ENCODE measurements at places on chromosomes 11 and 22.

- DNase-seq = no peak
Measured at GRCh38 chr11:118899706-118900360, 16.1 kb downstream of the CXCR5 start.

- no peak for DNase-seq
Measured at GRCh38 chr22:29311464-29312217, 3.9 kb downstream of the RASL10A start.

DNA sequence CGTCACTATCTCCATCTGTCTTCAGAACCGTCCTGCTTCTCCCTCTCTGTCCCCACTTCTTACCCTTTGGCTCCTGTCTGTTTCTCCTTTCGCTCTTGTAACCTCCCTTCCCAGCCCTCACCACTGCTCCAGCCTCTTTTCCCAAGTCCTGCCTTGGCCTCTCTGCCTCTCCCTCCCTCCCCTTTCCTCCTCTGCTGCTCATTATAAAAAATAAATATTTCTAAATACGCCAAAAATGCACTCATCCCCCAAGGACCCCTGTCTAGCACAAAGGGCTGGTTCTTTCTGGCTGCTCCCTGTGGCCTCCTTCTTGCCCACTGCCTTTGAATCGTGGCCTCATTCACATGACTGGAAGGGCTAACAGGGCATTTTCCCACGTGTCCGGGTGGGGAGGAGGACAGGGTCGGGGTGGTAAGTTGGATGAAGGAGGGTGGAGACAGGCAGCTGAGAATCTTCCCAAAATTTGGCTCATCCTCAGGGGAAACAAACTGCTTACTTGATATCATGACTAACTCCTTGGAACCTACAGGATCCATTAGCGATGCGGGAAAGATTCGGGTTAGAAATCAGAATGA, 26.4 kb upstream of the OAF start:
- no peak for DNase-seq

DNA sequence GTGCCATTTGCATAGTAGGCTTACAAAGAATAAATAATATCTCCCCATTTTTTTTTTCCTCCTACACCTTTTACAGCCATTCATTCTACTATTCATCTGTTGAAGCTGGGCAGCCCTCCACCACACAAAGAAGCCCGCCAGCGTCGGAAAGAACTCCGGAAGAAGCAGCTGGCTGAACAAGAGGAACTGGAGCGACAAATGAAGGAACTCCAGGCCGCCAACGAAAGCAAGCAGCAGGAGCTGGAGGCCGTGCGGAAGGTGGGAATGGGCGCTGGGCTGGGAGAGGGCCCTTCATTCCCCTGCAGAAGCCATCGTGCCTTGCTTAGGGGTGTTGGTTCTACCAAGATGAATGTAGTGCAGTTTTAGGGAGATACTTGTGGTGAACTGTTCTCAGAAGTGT, 68.6 kb downstream of the SWAP70 start:
- DNase-seq = no peak

- DNase-seq = no peak
Measured at GRCh38 chr22:50302564-50302963, 4.9 kb downstream of the PLXNB2 start.

GRCh38 chr22:46846150-46846831, 83.8 kb downstream of the TBC1D22A start:
- no peak for DNase-seq

GRCh38 chr22:24285245-24285644, 14.6 kb downstream of the SPECC1L start:
- DNase-seq = no peak

- no peak for DNase-seq
Measured at GRCh38 chr22:22812031-22812905, 75.3 kb upstream of the IGLL5 start.
